Natural killer cell treated with Interleukin-12 subunit alpha and Interleukin-12 subunit beta and Interleukin-15 and Interleukin-18, amount 100 ng/mL, for 72 hours (primary cell): ENCODE measurements at places on chromosomes 13 and 19. TPM values are rescaled to one million over a fixed set of nuclear protein-coding genes. Genes with fewer than 3 reads are reported as not detected.

ZNF71 gene
- total RNA-seq, result 8.5 TPM

CCDC70 gene
- total RNA-seq, result not detected

SBK2 gene
- not detected for total RNA-seq

IQCN gene
- total RNA-seq, result 1.5 TPM

TLE6 gene
- 1.8 TPM for total RNA-seq

GPR12 gene
- not detected for total RNA-seq

STOML3 gene
- not detected for total RNA-seq

EDNRB gene
- not detected for total RNA-seq

KLK14 gene
- 2.2 TPM for total RNA-seq

APOE gene
- total RNA-seq, result 1.5 TPM

ABCA7 gene
- total RNA-seq, result 53.7 TPM
